ENCODE measurements at places on chromosomes 1 and 21.
A peak's percentile ranks its signal among the peaks of the same experiment; 100 is the strongest.

- DNase-seq, result no peak
These were observed 25.0 kb downstream of the PDXK start for GRCh38 chr21:43743947-43744346.

GRCh38 chr1:95027046-95027445 is 45.7 kb downstream of the ALG14 start:
- DNase-seq, result no peak

DNA sequence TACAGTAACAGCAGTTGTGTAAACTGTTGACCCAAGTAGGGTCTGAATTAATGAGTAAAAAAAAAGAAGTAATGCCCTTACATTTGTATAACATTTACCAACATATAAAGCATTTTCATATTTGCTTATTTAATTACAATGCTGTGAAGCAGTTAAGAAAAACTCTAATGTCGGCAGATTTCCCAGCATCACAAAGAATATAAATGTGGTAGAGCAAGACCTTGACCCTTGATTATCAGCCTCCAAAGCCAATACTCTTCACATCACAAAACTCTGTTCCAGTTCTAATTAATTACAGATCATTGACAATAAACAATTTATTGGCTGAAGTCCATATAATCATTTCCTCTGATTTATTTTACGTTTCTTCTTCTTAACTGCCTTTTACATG is 130.2 kb downstream of the DUSP10 start:
- DNase-seq, result no peak

DNA sequence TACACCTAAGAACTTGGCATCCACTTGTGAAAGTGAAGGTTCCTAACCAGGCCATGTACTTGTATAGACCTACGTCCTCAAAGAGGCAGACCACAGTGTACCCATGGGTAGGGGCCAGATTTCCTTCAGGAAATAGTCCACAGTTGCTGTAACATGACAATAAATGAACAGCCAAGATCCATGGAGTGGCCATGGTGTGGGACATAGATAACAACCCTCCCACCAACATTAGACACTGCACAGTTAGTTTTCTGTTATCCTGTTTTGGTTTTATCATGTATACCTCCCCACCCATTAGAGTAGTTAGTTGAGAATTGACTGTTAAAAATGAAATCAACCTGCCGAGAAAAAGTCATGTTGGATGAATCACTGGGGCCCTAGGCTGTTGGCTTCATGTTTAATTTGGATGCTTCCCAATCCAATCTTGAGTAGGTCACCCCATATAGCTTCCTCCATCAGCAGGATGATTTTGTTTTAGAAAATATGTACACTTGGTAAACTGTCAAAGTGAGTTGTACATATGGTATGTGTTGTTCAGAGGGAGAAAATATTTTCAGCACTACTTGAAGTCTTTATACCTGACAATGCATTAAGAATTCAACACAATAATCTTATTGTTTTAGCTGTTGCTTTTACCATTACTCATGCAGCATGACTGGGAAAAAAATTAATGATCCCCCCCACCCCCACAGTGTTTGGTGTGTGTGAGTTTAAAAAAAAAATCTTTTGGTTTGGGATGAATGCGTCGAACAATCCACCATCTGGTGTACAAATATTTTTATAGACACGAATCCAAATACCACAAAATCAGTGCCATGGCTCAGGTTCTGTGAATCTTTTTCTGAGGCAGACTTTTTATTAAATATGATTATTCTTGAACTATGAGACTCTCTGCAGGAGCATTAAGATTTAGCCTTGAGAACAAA is 88.3 kb upstream of the ARHGAP29 start:
- DNase-seq, result no peak

GRCh38 chr1:11314959-11315358 is 42.0 kb downstream of the UBIAD1 start:
- no peak for DNase-seq

DNA sequence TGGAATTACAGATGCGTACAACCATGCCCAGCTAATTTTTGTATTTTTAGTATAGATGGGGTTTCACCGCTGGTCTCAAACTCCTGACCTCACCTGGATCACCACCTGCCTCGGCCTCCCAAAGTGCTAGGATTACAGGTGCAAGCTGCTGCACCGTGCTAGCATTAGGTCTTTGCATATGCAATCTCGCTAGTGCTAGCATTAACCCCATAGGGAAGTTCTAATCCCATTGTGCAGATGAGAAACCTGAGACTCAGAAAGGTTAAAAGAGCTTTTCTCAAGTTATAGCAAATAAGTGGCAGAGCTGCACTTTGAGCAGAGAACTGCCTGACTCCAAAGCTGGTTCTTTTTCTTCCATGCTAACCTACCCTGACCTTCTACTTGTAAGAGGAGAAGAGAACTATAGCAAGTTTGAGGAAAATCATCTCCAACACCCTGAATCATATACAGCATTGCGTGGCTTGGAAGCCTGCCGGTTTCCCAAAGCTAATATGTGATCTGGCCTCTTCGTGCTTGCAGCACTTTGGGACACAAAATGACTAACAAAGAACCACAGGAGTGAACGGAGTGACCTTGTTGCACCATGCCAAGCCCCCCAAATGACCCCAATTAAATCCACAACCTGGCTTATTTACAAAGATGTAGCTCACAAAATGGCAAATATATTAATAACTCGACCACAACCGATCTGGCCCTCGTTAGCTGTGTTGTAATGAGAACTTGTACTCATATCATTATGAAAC is 185.1 kb downstream of the TM2D1 start:
- DNase-seq, result no peak

DNA sequence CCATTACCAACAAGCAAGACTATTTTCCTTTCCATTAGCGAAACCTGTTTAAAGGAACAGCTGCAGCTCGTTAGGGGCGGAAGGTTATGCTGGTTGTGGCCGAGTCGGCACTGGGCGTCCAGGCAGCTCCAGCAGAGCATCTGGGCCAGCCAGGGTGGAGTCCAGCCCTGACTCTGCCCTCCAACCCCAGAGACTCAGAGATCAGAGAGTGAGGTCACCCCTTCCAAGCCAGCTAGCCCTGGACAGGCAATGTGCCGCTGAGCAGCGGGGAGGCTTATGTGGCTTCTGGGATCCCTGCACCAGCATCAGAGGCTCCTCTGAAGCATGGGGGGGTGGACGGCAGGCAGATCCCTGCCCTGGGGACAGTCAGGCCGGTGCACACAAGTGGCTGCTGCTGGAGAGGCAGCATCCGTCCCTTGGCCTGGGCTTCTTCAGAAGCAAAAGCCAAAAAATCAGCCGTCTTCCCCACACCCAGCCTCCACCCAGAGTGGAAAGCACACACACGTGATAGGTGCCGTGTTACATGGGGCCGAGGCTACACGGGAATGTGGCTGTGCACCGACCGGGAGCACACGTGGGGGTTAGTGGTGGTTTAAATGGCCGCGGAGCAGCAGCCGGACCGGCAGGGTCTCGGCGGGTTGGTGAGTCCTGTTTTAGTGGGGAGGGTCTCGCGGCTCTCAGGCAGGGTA is 30.1 kb downstream of the SLC66A1 start:
- DNase-seq, result no peak

DNA sequence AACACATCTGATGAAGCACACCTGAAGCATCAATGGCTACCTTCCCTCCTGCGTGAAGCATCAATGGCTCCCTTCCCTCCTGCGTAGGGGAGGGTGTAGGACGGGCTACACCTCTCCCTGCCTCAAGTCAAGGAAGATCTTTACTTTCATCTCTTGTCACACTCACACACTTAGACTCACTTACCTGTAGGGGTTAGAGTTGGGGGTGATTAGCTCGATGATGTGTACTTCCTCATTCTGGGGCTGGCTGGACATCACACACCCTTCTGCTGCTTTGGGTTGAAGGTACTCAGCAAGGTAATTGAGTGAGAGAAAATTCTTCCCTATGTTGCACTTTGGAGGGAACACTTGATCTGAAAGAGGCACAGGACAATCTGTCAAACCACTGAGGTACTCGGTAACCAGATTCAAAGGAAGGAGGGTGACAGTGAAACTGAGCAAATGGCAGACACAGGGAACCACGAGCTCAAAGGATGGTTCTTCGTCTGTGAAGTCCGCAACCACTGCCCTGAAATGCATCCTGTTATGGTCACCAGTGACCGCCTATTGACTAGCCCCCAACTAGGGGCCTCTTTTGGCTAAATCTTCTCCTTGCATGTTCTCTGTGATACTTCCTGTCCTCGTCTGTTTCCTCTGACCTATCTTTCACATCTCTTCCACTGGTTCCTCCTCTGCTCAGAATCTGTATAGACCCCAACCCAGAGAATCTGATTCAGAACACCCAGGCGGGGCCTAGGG is 156.2 kb downstream of the TGFBR3 start:
- DNase-seq, result no peak

GRCh38 chr1:70134148-70134547 is 71.2 kb downstream of the LRRC40 start:
- DNase-seq, result no peak

DNA sequence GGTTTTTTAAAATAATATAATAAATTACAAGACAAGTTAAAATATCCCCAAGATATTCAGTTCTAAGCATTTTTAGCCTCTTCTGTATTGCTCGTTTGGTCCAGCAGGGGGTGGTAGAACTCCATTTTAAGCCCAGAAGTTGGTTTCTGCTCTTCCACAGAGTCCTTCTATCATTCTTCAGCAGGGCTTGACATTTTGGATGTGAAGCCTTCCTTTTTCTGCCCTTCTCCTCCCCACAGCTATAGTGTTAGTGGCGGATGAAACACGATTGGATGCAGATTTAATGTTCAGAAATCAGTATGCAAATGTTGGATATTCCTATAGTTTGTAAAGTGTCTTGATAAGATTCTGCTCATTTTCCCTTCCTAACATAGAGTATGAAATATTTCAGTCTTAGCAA is 1.4 kb downstream of the NCAM2 start:
- DNase-seq, result peak; percentile 56

DNA sequence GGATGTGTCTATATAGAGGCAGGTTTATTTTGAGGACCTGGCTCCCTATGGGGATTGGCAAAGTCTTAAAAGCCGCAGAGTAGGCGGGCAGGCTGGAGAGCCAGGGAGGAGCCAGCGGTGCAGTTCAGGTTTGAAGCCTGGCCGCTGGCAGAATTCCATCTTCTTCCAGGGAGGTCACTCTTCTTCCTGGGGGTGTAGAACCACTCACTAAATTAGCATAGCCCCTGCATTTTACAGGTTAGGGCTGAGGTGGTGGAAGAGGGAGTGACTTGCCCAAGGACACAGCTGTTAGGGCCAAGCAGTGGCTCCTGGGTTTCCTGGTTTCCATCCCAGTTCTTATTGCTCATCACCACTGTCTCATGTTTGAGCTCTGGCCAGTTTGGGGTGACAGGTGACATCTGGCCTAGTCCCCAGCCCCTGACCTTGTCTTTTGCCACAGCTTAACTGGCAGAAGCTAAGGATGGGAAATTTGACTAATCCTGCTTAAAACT is 1.4 kb downstream of the PINK1 start:
- no peak for DNase-seq

- DNase-seq, result peak; percentile 51
These were observed 146.0 kb upstream of the KIAA0040 start for GRCh38 chr1:175338387-175339135.

GRCh38 chr1:183222909-183223308 is 36.8 kb downstream of the LAMC2 start:
- DNase-seq, result no peak

GRCh38 chr1:48040154-48040553 is 43.0 kb upstream of the TRABD2B start:
- DNase-seq, result no peak

DNA sequence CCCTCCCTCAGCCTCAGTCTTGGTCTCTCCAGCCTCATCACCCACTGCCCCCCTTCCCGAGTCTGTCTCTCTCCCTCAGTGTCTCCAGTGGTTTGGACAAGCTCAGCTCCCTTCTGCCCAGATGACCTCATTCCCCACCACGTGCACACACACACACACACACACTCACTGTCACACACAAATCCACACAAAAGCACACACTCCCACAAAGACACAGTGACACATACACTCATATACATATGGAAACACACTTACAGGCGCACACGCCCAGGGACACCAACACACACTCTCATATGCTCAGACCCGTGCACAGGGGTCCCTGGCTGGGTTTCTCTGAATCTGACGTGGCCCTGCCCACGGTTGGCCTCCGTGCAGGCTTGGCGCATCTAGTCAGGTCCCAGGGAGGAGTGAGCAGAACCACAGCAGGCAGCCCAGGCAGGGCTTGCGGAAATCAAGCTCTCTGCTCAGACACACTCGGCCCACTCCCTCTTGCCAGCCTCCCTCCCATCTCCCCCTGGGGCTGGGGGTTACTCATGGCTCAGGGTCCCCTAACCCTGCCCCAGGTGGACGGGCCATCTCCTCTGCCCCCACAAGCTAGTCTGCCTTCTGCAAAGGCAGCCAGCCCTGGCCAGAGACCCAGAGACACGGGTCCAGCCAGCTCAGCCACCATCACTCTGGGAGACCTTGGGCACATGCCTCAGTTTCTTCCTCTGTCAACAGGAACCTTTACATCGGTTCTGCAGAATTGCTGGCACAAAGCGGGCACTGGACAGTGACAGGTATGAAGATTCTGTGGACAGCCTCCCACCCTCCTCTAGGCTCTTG is 38.5 kb upstream of the FAM131C start:
- DNase-seq, result no peak

- DNase-seq, result no peak
These were observed 2.4 kb upstream of the ELF3 start for GRCh38 chr1:202007805-202008489.

DNA sequence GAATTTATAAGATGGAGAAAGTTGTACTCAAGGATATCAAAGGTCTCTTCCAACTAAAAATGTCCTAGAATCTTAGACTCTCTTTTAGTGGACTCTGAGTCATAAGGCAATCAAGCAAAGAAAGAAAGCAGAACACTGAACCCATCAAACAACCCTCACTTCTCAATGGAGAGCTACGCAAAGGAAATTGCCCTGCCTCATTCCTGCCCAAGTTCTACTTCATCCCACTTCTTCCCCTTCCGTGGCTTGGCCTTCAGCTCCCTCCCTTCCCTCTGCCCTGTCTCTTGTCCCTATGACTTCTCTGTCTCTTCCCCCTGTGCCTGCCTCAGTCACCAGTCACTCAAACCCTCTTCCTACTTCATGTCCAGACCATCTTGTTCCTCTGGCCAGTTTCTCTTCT is 58.5 kb downstream of the RIMS3 start:
- DNase-seq, result no peak

DNA sequence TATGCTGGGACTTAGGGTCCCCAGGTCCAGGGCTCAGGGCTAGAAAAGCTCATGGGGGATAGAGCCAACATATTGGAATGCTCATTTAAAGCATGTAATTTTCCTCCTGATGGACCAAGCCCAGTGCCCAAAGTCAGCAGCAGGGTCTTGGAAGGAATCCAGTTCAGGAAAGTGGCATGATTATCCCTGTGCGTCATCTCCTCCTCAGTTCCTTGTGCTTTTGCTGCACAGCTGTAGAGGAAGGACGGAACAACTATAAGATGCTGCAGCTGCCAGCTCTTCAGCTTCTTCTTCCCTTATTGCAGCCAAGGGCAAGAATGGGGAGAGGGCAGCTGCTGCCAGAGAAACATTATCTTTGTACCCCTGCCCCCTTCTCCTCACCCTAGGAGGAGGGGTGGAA is 58.4 kb downstream of the OVGP1 start:
- DNase-seq, result no peak

GRCh38 chr21:34280959-34281358 is 82.8 kb upstream of the KCNE2 start:
- DNase-seq, result no peak
